Lung (tissue), 17 donors: ENCODE measurements at places on chromosomes 13 and 19. TPM values are rescaled to one million over a fixed set of nuclear protein-coding genes. Genes with fewer than 3 reads are reported as not detected.

TMEM255B gene
- polyA plus RNA-seq: 13.3 TPM

CEACAM3 gene
- polyA plus RNA-seq: 1.2 TPM

CLEC4M gene
- 2.5 TPM for polyA plus RNA-seq

IQCN gene
- 5.2 TPM for polyA plus RNA-seq

TUBB4A gene
- 0.08 TPM for polyA plus RNA-seq

- peak; percentile 67 for DNase-seq
Measured at GRCh38 chr19:55075371-55075998, at the start of gene EPS8L1. Gene EPS8L1, plus strand, starts transcription at chr19:55075869. Its CDS starts 576 bp downstream, at chr19:55076445.

DNA sequence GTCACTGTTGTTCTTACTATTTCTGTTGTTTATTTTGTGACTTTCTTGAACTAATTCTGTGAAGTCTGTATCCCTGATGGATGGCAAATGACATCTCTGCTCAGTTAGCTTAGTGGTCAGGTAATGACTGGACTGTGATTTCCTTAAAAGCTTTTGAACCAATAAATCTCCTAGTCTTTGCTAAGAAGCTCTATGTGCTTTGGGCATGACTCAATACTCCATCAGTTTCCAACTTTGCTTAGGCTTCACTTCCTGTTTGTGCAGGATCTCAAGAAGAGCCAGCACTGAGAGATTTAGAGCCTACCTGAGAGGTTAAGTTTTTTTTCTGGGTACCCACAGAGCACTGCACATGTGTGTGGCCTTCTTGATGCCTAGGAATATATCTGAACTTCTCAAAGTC, 329.7 kb upstream of the HTR2A start:
- no peak for DNase-seq

- no peak for DNase-seq
Measured at GRCh38 chr13:47798906-47799305, 202.2 kb downstream of the SUCLA2 start.

- DNase-seq: no peak
Measured at GRCh38 chr13:31922724-31923123, 108.8 kb upstream of the FRY start.

DNA sequence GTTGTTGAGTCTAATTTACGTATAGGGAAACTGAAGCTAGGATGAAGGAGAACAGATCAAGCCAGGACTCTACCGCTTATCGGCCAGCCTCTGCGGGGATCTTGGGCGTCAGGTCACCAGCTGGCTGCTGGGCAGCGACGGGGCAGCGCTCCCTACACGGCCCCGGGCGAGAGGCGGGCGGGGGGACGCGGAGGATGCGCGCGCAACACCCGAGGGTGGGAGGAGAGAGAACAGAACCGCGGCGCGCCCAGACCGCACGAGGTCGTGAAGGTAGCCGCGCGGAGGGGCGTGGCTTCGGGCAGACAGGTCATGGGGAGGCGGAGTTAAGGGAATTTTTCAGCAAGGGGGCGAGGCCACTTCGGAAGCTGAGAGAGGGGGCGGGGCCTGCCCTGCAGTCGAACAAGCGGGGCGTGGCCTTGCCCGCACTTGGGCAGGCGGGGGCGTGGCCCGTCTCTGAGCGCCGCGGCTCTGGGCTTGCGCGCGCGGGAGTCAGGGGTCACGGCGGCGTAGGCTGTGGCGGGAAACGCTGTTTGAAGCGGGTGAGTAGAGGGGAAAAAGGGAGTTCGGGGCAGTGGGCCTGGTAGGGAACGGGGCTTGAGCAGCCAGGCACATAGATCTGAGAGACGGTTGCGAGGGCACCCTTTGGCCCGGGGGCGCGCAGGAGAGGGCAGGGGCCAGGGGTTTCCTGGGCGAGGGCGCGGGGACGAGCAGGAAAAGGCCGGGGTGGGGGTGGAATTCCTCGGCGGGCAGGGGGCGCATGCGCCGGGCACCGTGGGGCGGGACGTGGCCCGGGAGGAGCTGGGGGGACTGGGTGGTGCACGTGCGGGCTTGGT, at the start of gene POLD1:
Gene POLD1 (plus strand): TSS at position 496 of the 833 bp plus-strand sequence. CDS start 14,505 bp downstream, outside the sequence.
- DNase-seq: peak; percentile 97

DNA sequence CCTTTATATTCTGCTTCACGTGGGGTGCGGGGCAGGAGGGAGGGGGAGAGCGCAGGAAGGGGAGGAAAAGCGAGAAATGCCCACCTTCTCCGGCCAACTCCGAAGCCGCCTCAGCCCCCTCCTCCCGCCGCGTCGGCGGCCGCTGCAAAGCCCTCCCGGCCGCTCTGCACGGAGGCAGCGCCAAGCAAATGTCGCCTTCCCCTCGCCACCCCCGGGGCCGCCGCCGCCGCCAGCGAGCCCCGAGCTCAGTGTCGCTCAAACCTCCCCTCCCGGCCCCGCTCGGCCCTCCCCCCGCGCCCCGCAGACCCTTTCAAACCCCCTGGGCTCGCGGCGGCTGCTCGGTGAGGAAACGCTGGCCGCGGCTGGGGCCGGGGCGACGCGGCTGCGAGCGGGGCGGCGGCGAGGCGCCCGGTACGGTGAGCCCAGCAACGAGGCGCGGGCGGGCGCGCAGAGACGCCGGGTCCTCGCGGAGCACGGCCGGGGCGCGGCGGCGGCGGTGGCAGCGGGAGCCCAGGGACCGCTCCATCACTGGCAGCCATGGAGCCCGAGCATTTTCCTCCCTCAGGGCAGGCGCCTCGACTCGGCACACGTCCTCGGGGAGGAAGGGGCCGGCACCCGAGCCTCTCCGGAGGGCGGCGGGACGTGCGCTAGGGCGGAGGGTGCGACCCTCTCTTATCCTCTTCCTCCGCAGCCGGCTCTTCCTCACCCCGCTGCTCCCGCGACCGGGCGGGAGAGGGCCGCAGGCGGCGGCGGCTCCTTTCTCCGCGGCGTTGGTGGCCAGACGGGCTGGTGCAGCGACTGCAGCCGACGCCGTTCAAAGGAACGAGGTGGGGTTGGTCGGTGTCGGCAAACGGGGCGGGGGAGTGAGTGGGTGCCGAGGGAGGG, 463 bp upstream of the TSC22D1 start:
- no peak for DNase-seq

DNA sequence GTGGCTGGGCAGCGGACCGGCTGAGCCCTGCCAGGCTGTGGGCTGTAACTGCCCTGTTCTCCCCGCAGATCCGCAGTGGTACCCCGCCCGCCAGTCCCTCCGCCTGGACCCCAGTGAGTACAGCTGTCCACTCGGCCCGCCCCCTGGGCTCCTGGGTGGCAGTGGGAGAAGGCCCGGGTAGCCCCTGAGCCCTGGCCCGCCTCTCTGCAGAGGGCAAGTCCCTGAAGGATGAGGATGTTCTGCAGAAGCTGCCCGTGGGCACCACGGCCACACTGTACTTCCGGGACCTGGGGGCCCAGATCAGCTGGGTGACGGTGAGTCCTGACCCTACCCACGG, 8.3 kb downstream of the NDUFB7 start:
- DNase-seq: no peak

GRCh38 chr13:41460930-41461329, 3.6 kb downstream of the RGCC start:
- DNase-seq: no peak

- no peak for DNase-seq
Measured at GRCh38 chr13:106464076-106464475, 71.4 kb downstream of the EFNB2 start.

DNA sequence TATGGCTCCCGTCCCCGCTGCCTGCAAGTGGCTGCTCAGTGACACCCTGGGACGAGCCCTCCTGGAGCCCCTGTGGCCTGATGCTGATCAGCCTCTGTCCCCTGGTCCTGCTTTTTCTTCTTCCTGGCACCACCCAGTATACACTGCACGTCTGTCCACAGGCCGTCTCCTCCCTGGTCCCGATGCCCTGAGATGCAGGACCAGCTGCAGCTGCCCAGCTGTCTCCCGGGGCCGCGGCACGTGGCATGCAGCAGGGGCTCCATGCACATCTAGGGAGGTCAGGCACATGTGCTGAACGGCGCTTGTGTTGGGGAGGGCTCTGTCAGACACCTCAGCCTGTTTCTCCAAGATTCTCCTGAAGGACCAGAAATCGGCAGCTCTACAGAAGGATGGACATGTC, 30.2 kb downstream of the ZFR2 start:
- DNase-seq: no peak

DNA sequence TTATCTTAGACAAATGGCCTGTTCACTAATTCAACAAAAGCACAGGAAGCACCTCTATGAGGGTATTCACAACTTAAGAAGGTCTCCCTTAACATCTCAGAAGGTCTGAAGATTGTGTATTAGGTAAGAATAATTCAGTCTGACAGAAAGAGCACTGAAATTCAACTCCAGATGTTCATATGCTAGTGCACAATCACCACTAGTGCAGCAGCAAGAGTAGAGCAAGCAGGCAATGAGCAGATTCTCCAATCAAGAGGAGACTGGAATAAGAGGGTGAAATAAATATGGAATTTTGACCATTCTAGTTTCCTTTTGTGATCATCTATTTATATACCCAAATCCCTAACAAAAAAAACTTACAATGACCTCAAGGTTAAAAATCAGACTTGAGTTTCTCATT, 52.0 kb downstream of the MPHOSPH8 start:
- no peak for DNase-seq

- no peak for DNase-seq
Measured at GRCh38 chr13:104320446-104320845, 1254.2 kb upstream of the SLC10A2 start.

DNA sequence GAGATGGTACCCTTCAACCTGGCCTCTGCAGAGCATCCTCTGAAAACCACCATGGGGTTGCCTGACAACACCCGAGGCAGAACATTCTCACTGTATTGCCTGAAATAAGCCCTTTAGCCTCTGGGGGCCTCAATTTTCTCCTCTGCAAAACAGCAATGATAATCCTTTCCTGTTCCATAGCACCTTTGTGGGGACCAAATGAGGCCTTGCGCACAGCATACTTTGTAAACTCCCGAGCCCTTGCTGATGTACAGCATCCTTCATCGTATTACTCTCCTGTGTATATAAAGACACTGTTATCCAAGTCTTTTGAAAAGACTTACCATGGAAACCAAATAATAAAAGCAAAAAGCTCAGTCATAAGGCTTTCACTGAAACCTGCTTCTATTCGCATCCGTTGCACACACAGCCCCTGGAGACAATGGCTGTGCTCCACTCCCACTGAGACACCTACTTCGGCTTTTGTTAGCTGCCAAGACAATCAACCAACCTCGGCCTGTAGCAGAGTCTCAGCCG, 276.0 kb downstream of the FOXO1 start:
- DNase-seq: no peak

GRCh38 chr13:43640476-43640875, 146.3 kb downstream of the ENOX1 start:
- DNase-seq: no peak

GRCh38 chr13:59793107-59793506, 370.6 kb downstream of the DIAPH3 start:
- DNase-seq: no peak
